ENCODE measurements at places on chromosomes 13 and 19.
A peak's percentile ranks its signal among the peaks of the same experiment; 100 is the strongest.

- no peak for DNase-seq
These were observed 1437.6 kb downstream of the UQCRFS1 start for GRCh38 chr19:27775395-27775794.

GRCh38 chr13:72489751-72490150 is 237.7 kb downstream of the MZT1 start:
- no peak for DNase-seq

DNA sequence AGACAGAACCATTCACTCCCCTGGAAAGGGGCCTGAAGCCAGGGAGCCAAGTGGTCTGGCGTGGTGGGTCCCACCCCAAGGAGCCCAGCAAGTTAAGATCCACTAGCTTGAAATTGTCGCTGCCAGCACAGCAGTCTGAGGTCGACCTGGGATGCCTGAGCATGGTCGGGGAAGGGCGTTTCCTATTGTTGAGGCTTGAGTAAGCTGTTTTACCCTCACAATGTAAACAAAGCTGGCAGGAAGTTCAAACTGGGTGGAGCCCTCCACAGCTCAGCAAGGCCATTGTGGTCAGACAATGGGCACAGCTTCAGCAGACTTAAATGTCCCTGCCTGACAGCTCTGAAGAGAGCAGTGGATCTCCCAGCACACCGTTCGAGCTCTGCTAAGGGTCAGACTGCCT is 195.6 kb upstream of the DACH1 start:
- no peak for DNase-seq

- no peak for DNase-seq
These were observed 881.1 kb downstream of the PCDH9 start for GRCh38 chr13:66348745-66349690.

DNA sequence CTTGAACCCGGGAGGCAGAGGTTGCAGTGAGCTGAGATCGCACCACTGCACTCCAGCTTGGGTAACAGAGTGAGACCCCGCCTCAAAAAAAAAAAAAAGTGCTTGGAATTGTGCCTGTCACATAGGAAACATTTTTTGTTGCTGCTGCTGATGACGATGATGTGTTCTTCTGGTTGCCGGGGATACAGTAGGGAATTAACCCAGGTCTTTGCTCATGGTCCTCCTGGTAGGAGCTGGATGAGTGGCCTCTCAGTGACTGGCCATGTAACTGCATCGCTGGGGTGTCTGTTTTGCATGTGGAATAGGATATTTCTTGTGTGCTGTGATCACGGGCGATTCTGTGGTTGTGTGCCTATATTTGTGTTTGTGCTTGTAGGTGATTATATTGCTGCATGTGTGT is 4.7 kb upstream of the CNFN start:
- no peak for DNase-seq

GRCh38 chr13:32035716-32036115 is 4.1 kb downstream of the FRY start:
- DNase-seq, result no peak

- no peak for DNase-seq
These were observed 471 bp downstream of the DACH1 start for GRCh38 chr13:71866335-71867130.

- DNase-seq, result no peak
These were observed 25.2 kb upstream of the HIF3A start for GRCh38 chr19:46271481-46272197.

DNA sequence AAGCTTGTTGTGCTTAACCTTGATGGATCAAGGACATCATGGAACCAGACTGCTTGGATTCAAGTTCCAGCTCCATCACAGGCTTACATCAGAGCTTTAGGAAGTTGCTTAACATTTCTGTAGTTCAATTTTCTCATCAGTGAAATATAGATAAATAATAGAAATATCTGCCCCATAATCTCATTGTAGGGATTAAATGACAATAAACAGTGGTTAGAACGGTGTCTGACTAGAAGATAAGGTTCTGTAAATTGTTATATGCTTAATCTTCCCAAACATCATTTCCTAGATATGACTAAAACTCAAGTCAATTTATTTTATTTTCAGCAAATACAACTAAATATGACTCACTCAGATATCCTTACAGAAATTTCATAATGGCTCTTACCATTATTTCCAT is 83.5 kb downstream of the SLITRK1 start:
- no peak for DNase-seq

DNA sequence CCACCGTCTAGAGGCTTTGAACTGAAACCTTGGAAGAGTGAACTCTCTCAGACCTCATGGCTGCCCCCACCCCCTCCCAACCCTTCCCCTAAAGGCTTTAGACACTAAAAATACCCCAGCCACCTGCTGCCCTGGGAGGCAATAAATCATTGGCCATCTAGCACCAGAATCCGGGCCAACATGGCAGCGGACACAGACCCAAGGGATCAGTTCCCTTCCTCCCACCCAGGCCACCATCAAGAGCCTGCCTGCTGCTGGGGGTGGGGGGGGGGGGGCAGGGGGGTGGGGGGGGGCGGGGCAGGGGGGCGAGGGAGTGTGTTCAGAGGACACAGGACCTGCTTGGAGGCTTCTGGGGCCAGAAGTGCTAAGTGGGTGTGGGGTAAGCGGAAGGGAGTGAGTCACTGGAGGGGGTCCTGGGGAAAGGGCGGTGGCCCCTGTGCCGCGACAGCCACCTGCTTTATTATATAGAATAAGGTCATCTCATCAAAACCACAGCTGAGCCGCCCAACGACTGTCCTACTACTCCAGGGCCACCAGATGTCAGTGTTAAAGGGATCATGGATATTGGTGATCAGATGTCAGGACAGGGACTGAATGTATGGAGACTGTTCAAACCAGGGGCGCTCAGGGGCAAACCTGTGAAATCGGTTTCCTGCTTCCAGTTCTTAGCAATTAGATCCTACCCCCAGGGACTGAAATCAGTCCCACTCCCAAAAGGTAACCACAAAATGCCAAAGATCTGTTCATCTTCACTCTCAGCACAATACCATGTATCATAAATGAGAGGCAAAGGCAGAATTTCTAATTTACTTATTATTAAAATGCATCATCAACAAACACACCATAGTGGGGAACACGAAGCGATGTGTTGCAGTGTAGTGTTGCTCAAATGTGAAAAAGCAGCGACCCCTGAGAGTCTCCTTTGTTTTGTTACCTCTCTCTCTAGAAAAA is 24.3 kb downstream of the ARL11 start:
- DNase-seq, result no peak

DNA sequence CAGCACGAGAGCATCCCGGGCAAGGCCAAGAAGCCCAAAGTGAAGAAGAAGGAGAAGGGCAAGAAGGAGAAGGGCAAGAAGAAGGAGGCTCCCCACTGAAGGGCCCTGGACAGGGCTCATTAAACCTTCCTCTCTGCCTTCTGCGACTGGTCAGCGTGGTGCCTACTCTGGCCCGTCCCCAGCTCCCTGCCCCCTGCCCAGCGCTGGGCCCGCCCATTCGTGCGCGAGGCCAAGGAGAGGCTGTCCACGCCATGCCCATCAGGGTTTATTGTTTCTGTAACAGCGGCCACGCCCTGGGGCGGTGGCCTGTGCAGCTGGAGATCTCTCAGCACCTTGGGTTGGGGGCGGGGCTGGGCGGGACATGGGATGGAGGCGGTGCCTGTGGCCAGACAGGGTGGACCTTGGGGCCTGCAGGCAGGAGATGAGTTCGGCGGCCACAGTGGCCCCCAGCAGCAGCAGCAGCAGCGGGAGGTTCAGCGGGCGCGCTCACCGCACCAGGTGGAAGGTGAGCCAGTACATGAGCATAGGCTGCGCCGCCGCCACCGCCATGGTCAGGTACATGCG is 897 bp downstream of the C19orf33 start:
- DNase-seq, result no peak

- peak; percentile 52 for DNase-seq
These were observed 19.3 kb upstream of the RASA3 start for GRCh38 chr13:114151565-114152284.

DNA sequence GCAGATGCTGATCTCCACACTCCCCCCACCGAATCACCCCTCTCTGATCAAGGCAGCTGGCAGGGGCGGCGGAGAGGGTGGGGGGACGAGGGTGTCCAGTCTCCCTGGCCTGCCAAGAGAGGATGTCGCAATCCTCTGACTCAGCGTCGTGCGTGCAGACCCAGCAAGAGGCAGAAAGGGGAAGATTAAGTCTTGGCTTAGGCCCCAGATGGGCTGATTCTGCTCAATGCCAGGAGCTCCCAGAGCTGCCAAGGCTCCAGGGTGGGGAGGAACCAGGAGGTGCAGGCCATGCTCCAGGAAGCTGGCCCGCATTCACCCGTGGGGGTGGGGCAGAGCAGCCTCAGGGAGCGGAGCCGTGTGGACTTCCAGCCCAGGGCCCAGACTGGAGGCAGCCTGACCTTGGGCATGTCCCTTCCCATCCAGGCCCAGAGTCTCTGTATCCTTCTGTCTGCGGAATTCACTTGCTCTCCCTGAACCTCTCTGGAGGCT is 6.6 kb upstream of the BCL3 start:
- DNase-seq, result no peak

DNA sequence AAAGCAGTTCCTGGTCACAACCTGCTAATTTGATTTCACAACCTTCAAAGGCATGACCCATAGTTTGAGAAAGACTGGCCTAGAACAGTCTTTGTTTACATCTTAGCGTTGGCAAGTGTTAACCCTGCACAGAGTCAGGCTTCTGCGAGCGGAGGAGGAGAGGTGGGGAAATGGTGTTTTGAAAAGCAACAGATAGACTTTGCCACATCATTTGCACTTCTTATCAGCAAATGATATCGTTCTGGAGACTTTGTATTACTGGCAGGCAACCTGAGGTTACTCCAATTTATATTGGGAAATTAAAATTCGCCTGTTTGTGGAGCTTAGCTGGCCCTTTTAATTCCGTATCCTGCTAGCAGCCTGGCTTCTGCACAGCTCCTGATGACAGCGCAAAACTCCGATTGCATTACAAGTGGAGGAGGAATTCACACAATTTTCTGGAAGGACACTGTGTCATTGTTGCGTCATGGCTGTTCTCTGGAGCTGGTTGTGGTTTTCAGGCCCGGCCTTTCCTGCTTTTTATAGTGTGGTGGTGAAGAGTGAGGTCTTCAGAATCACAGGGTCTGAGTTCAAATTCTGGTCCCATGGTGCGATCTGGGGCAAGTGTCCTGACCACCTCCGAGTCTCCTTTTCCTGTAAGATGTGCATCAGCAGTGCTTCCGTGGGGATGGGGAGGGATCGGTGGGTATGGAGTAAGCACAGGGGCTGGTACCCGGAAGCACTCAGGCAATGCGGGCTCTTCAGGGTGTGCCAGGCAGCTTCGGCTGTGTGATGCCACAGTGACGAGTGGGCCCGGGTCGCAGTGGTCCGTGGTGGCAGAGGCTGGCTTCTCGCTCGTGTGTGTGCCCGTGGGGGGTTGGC is 49.1 kb upstream of the EHD2 start:
- DNase-seq, result no peak

DNA sequence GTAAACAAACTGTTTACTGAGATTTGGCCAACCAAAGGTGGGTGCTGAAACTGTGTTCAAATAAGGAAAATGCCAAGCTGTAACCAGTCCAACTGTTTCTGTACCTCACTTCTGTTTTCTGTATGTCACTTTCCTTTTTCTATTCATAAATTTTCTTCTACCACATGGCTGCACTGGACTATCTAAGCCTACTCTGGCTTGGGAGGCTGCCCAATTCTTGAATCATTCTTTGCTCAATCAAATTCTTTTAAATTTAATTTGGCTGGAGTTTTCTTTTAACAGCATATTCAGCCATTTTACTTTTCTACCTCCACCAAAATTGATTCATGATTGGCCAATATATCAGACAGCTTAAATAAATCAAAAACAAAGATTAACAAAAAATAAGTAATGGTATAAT is 1575.5 kb upstream of the SPRY2 start:
- no peak for DNase-seq
